ENCODE measurements at places on chromosomes 13 and 19.

DNA sequence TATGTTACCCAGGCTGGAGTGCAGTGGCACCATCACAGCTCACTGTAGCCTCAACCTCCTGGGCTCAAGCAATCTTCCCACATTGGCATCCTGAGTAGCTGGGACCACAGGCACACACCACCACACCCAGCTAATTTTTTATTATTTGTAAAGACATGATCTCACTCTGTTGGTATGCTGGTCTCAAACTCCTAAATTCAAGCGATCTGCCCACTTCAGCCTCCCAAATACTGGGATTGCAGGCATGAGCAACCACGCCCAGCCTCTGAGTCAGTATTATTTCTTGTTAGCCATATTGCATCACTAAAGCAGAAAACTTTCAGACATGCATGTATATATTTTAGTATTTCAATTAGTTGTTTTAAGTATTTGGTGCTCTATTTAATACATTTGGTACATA is 376.4 kb downstream of the GPC6 start:
- DNase-seq: no peak

GRCh38 chr13:99731747-99732146 is 230.5 kb downstream of the TM9SF2 start:
- DNase-seq: no peak

DNA sequence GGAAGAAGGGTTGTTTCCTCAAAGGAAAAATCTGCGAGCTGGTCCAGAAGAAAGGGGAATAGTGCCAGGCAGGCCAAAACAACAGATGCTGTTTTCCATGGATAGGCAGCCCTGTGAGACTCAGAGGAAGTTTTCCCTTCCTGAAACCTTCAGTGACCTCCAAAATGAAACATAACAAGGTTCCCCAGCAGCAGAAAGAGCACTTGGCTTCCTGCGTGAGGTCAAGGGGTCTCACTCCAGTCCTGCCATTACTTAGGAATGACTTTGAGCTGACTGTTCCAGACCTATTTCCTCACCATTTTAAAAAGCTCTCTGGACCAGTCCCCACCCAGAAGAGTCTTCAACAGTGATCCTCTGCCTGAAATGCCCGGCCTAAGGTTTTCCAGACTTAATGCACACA is 104.6 kb upstream of the IPO5 start:
- no peak for DNase-seq

- no peak for DNase-seq
These were observed 19.2 kb downstream of the EPN1 start for GRCh38 chr19:55694241-55694655.

DNA sequence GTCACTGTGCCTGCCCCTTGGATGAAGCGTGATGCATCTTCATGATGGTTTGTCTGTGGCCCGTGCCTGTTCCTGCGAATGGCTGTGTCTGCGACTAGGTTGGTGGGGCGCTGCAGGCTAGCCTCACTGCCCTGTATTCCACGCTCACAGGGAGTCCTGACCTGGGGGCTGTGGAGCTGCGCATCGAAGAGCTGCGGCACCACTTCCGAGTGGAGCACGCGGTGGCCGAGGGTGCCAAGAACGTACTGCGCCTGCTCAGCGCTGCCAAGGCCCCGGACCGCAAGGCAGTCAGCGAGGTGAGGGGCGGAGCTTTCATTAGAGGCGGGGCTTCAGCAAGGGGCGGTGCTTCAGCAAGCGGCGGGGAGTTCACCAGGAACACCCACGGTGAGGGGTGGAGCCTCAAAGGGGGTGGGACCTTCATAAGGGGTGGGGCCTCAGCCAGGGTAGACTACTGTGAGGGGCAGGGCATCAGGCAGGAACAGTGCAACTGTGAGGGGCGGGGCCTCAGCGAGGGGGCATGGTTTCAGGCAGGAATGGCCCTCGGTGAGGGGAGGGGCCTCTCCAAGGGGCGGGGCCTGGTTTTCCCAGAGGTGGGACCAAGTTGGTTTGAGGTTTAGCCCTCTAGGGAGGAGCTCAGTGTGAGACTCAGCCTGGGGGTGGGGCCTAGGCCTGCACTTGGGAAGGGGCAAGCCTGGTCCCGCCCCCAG is 17.2 kb downstream of the PKN1 start:
- peak; percentile 60 for DNase-seq

- no peak for DNase-seq
These were observed 22.8 kb downstream of the SYDE1 start for GRCh38 chr19:15129856-15130585.

GRCh38 chr13:67023130-67023876 is 206.8 kb downstream of the PCDH9 start:
- DNase-seq: no peak

DNA sequence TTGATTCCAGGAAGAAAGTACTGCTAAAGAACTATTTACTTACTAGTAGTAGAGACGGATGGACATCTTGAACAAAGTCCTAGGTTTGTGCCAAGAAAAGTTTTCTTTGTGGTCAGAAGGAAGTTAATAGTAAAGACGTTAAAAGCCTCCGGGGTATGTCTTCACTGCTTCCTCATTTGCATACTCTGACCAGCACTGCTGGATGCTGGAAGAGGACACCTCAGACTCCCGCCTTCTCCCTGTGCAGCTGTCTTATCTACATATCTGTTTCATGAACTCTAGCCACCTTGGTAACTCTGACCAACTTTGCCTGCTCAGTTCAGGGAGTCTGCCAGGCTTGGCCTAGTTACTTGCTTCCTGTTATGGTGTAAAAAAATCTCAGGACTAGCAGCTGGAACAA is 1109.1 kb upstream of the MIR17HG start:
- no peak for DNase-seq

GRCh38 chr13:78816154-78816553 is 157.2 kb upstream of the OBI1 start:
- DNase-seq: no peak

- DNase-seq: peak; percentile 89
These were observed 1.9 kb upstream of the HNRNPL start for GRCh38 chr19:38851622-38852230.

GRCh38 chr19:52600639-52601024 is 30.5 kb downstream of the ZNF701 start:
- DNase-seq: no peak

DNA sequence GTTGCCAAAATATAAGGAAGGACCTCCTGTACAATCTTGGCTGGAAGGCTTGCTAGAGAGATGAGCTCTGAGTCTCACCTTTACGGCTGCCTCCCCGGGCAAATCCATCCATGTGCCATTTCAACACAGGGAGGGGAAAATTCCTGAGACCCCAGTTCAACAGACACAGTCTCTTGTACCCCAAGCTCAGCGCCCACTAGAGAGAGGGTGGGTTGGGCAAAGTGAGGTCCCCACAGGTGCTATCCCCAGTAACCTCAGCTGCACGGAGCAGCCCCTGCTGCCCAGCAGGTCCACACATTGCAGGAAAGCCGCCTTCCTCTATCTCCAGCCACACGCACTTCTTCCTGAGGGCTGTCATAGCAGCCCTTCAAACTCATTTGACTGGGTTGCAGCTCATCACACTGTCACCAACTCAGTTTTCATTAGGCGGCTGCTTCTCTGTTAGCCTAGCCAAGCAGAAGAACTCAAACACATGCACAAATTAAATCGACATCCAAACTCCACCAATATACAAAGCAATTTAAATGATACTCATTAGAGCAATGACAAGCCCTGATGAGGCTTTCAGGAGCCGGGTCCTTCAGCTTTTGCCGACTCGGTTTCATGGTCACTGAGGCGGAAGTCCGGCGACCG is 80.4 kb downstream of the TSHZ3 start:
- DNase-seq: no peak

DNA sequence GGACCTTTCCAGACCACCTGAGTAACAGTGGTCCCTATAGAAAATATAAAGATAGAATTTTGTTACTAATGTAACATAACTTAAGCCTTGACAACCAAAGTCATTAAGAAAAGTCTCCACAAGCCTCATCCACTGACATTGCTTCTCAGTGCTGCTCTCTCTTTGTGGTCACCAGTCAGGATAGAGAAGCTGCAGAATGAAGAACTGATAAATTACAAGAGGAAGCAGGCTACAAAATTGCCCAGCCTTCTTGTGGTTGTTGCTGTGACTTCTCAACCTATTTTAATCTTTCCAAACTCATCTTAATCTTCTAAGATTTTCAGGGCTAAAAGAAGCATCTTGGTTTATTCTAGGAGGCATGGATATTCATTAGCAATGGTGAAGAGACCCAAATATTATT is 343.8 kb downstream of the MZT1 start:
- no peak for DNase-seq

DNA sequence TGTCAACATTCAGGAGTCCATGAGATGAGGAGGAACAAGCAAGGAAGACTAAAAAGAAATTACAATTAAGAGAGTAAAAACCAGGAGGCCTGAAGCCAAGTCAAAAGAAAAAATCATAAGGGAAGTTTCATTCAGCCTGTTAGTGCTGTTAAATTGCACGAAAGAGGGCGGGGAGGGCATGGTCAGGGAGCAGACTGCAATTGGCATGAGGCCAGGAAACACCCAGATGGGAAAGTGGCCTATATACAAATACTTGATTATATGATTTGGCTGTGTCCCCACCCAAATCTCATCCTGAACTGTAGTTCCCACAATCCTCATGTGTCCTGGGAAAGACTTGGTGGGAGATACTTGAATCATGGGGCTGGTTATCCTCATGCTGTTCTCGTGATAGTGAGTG is 43.9 kb downstream of the TNFSF13B start:
- no peak for DNase-seq

DNA sequence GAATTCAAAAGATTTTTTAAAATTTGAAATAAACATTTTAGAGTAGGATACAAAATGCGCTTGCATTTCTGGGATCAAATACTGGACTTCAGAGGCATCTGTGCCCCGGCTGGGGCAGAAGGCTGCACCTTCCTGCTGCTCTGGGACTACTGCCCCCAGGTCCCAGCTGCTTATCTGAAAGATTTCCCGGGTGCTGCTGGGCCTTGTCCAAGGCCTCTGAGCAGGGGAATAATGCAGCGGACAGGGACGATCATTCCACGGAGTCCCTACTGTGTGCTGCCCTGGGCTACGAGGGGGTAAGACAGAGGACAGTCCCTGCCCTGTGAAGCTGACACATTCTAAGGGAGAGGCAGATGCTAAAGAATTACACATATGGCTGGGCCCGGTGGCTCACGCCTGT is 33.1 kb upstream of the NCCRP1 start:
- DNase-seq: no peak

DNA sequence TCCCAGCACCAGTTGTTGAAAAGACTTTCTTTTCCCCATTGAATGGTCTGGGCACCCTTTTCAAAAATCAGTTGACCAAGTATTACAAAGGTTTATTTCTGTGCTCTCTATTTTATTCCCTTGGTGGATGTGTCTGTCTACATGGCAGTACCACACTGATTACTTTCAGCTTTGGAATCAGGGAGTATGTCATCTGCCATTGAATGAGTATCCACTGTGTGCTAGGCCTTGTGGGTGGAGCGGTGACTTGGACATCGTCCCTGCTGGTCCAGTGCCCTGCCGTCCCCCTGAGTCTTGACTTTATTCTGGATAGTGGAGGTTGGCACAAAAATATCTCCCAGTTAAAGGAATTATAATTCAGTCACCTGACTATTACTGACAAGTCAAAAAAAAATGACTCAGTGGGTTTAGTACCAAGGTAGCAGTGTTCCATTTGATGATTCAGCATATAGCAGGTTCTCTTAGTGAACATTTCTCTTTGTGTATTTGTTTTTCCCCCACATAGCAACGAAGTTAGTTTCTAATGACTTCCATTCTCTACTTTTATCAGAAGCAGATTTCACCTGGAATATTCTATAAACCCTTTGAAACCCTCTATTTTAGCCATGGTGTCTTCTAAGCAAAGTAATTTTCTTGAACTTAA is 3.9 kb downstream of the UPF3A start:
- no peak for DNase-seq

DNA sequence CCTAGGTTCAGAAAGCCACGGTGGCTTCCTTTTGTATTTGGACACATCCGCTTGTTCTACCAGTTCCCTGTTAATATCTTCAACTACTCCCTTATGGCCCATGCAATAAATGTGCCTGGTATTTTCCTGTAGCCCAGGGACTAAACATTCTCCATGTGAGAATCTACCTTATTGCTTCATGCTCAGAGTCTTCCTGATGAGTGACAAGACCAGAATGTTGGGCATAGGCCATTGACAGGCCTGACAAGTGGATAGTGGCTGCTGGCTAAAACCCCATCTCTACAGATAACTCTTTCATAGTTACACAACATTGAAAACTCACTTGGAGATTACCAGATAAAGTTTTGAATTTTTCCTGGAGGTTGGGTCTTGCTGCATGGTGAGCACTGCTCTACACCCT is 449.9 kb downstream of the HS6ST3 start:
- DNase-seq: no peak

GRCh38 chr13:29593605-29594297 is 1.7 kb downstream of the SLC7A1 start:
- no peak for DNase-seq

GRCh38 chr13:108033800-108034707 is 181.3 kb downstream of the LIG4 start:
- no peak for DNase-seq

- DNase-seq: no peak
These were observed 1.2 kb upstream of the FBXL3 start for GRCh38 chr13:77028202-77028601.

- DNase-seq: no peak
These were observed 38.6 kb upstream of the RNF17 start for GRCh38 chr13:24725379-24725778.

- no peak for DNase-seq
These were observed 1.4 kb upstream of the NTF4 start for GRCh38 chr19:49065905-49066512.

DNA sequence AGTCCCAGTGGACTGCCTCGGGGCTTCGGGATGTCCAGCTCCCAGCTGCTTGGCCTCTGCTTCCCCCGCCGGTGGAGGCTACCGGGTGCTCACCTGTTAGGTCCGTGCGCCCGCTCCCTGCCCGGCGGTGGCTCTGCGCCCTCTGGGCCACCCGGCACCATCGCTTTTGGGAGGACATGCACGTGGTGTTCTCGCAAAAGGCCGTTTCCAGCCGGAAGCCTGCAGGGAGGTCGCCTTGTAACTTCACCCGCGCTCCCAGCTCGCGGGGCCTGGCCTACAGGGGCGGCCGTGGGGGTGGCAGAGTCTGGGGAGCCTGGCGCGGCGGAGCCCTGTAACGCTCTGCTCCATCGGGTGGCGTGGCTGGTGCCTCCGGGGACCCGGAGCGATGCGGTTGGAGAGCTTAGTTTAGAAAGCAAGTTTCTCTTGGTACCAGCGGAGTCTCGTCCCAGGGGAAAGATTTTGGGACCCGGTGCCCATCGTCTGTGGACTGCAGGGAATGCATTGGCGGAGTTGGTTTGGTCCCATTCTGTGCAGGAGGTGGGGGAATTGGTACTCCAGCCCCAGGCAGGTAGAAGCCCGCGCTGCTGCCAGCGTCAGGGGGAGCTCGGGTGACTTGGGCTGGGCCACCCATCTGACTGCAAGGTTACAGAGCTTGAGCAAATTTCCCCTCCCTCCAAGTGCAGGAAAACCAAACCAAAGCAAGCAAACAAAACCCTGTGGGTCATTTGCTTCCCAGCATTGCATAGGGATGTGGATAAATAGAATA is 673 bp downstream of the SPATA13 start:
- peak; percentile 55 for DNase-seq

GRCh38 chr13:29077051-29077813 is 257.1 kb downstream of the MTUS2 start:
- no peak for DNase-seq

Measured in germinal center (tissue), 1 donor.